ENCODE measurements at places on chromosomes 3 and 15.

DNA sequence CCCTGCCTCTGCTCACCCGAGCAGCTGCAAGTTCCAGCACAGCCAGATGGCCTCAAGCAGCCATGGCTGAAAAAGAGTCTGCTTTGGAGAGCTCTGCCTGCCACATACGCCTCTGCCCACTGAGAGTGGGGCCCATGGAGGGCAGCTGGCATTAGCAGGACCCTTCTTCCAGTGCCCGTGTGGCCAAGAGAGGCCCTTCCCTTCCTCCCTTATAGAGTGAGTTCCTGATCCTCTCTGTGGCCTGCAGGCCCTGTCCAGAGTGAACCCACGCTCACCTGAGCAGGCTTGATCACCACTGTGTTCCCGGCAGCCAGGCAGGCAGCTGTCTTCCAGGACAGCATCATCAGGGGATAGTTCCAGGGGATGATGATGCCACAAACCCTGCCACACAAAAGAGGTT lies 41.4 kb upstream of the SLC41A3 start:
- no peak for DNase-seq

- DNase-seq, result no peak
Measured at GRCh38 chr3:14485981-14486380, 54.2 kb downstream of the GRIP2 start.

- no peak for DNase-seq
Measured at GRCh38 chr3:129205109-129205832, 21.6 kb upstream of the CNBP start.

DNA sequence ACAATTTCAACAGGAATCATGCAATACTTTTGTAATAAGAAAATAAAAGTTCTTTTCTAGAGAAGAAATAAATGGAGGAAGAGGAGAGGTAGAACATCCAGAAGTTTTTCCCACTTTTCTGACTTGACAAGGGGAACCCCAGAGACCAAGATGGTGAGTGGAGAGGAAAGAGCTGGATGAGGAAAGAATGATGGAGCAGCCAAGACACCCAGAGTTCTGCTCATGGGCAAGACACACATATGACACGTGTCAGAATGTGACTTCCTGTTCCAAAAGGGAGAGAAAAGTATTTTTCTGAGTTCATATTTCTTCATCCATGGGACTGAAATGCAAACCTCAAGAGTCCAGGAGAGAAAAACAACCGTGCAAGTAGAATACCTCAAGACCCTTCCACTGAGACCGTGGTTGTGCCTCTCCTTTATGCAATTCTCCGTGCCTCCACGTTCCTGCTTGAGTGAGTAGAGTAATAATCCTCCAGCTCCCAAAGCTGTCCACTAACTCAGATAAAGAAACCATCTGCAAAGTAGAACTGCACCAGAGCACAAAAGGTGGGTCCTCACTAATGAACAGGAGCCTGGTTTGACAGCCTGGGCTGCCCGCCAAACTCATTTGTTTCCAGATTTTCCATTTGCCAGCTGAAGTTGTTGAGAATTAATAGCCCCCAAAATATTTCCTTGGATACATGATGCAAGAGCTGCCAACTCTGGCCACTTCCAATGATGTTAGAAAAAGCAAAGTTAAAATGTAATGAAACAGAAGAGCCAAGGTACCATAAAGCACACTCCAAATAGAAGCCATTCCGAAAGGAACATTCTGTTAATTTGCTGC lies 272.6 kb upstream of the IGF1R start:
- DNase-seq, result no peak

DNA sequence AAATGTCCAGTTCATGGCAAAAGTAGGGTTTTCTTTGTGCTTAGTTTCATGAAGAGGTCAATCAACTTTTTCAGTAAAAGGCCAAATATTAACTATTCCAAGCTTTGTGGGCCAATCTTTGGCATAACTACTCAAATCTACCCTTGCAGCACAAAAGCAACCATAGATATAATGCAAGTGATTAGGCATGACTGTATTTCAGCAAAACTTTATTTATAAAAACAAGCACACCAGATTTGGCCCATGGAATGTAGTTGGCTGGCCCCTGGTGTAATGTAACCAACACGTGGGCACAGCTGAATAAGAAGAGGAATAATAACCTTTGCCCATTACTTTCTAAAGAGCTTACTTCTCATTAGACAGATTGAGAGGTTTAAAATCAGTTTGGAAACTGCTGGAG lies 50.6 kb downstream of the CASR start:
- DNase-seq, result no peak

DNA sequence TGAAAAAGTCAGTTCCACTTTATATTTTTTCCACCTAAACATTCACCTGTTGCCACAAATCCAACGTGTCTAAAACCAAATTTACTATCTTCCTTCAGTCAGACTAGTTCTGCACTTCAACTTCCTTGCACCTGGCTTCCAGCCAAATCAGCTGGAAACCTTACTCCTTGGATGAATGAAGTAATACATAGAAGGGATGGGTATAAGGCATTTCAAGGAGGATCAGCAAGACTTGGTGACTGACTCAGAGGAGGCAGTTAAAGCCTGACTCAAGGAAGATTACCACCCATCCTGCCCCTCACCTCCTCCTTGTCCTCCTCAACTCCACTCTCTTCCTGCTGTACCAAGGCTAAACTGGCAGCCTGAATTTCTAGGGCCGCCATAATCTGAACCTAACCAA lies 37.1 kb downstream of the QTRT2 start:
- no peak for DNase-seq
